ENCODE measurements at places on chromosomes 1 and 21.

DNA sequence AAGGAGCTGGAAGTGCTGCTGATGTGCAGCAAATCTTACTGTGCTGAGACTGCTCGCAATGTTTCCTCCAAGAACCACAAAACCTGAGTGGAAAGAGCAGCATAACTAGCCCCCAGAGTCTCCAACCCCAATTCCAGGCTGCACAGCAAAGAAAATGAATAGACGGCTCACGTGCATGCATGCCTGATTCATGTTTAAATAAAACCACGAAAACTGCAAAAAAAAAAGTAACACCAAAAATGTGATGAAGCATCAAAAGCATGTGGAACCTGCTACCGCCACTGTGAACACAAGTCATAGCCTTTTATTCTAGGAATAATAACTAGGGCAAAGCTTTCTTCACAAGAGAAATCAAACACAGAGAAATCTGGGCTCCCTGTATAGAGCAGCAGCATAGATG lies 9.6 kb upstream of the TRNP1 start:
- no peak for DNase-seq

DNA sequence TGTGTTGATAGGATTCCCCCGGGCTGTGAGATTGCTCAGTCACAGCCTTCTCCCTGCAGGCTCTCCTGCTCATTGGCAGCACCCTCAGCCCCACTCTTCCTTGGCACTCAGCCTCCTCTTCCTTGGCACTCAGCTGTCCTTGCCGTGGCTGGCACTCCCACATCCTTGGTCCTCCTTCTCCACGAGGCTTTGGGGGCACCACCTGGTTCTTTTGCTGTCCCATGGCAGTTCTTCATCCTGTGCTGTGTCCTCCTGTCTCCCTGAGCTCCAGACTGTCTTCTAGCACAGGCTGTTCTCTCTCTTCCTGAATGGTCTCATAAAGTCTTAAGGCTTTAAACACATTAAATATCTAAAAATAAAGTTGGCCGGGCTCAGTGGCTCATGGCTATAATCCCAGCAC lies 27.0 kb downstream of the PKNOX1 start:
- DNase-seq, result no peak

- no peak for DNase-seq
These were observed 3.4 kb downstream of the ILF2 start for GRCh38 chr1:153667439-153667838.

DNA sequence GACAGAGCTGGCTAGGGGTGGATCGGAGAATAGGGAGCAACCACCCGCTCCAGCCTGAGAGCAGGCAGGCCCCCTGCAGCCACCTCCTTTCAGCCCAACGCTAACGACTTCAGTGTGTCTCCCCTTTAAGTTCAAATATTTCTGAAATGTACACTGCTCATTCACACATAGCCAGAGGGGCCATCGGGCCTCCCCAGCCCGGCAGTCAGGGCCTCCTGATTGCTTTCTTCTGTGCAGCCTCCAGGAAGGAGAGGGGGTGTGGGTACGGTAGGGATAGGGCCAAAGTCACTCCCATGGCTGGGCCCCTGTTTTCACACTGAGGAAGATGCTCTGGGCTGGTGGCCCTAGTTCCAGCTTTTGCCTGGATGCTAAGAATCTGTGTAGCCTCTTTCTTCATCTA lies 64.8 kb downstream of the EPHB2 start:
- no peak for DNase-seq

DNA sequence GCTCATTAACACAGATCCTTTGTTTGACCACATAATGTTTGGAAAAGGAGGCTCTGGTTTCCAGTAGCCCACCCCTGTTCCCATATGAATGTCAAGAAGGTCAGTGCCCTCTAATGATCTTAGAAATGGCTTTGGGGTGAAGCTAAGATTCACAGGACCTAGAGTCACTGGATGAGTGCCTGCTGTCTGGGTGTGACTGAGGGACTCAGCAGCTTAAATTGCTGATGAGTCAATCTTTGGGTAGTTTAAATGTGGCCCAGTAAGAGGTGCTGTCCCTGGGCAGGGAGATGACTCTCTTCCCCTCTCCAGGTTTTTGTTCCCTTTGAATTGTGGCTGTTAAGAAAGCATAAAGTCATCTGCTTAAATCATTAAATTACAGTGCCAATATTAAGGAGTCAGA lies 50.6 kb downstream of the L1TD1 start:
- DNase-seq, result no peak

DNA sequence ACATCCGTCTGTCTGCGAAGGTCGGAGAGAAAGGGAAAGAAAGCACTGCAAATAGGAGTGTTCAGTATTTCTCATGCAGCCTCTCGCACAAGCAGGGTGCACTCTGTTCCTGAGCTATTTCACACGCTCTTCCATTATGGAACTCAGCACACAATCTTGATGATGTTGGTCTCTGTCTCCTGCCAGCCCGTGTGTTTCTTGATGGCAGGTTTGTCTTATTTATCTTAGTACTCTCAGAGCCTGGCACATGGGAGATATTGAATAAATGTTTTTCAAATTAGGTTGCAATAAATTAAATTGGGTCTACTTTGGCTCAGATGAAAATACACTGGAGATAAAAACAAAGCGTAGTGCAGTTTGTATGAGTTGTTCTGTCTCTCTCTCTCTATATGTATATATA lies 134.9 kb upstream of the ETS2 start:
- no peak for DNase-seq

DNA sequence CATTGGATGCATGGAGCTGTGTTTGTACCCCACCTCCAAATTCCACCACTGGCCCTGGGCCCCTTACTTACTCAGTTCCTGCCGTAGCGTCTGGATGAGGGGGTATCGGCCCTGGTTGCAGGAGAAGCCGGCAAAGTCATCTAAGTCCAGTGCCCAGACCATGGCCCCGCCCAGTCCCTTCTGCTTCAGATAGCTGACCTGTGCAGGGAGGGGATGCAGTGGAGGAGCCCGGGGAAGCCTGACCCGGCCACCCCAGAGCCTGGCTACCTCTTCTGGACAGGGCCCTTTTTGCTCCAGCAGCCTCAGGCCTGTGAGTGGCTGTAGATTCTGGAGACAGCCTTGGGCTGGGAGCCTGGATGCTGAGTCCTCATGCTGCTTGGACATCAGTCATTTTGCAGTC lies 11.8 kb downstream of the CHIT1 start:
- DNase-seq, result no peak

Data from esophagus squamous epithelium (tissue), 5 donors.